ENCODE measurements at places on chromosomes 11 and 22.
A peak's percentile ranks its signal among the peaks of the same experiment; 100 is the strongest.

GRCh38 chr22:38453996-38454352, 1.0 kb downstream of the KCNJ4 start:
- no peak for DNase-seq

GRCh38 chr22:23277583-23278295, 97.4 kb downstream of the BCR start:
- no peak for DNase-seq

DNA sequence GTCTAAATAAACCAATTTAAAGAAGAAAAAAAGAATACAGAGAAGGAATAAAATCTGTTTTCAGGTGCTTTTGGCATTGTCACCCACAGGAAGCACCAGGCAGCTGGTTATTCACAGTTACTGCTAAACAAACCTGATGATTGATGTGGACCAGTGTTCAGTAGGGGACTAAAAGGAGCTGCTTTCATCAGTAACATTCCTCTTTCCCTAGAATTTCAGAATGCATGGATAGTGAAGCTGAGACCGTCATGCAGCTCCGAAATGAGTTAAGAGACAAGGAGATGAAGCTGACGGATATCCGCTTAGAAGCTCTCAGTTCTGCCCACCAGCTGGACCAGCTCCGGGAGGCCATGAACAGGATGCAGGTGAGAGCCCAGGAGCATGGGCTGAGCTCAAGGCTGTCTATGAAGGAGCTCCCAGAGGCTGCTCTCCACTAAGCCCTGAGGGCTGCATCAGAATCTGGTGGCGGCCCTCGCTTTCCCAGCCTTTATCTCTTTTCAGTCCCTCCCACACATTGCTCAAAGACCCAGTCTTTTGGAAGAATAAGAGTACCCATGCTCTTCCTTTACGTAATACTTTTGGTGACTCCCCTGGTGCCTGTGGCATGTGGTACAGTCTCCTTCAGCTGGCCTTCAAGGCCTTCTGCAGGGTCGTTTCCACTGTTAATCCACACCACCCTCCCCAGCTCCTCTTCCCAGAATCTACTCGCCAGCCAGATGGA, 69.5 kb downstream of the DBX1 start:
- no peak for DNase-seq

- no peak for DNase-seq
Observed at GRCh38 chr11:70859180-70859579, 393.2 kb downstream of the SHANK2 start.

DNA sequence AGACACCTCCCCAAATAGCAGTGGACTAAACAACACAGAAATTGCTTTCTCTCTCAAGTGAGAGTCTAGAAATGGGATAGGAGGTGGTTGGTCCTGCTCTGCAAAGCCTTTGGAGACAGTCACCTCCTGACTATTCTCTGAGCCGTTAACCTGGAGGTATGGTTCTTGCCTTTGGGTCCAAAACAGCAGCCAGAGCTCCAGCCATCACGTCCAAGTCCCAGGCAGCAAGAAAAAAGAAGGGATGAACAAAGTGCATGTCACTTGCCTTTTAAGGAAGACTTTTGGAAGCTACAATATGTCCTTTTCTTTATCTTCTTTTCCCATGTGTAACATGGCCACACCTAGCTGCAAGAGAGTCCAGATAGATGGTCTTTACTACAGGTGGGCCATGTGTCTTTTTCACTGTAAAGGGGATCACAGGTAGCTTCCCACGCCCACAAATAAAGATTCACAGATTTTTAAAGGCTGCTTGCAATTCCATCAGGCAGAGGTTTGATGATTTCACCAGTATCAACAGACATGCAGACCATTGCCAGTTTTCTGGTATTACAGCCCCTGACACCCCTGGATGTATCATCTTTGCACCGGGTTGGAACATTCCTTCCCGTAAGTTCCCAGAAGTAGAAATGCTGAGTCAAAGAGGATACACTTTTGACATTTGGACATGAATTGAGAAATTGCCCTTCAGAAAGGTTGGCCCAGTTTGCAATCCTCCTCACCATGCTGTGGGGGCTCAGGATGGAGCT, 66.0 kb downstream of the MYEOV start:
- DNase-seq, result no peak

DNA sequence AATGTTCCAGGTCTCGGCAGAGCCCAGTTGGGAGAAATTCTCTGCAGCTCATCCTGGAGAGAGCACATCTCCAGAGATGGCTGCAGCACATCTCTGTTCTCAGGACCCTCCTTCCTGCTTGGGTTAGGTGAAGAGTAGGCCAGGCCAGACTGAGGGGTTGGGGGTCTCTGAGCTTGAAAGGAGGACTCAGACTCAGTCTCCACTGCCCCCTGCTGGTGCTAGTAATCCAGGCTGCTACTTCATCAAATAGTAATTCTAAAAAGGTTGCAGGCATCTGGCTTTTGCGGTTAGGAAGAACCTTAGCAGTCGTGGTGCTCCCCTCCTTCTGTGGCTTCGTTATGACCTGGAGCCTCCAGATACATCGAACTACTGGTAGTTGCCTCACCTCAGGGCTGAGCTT, 9.7 kb downstream of the TUB start:
- DNase-seq, result peak; percentile 11

- no peak for DNase-seq
Observed at GRCh38 chr11:70493089-70493474, 94.8 kb downstream of the CTTN start.

DNA sequence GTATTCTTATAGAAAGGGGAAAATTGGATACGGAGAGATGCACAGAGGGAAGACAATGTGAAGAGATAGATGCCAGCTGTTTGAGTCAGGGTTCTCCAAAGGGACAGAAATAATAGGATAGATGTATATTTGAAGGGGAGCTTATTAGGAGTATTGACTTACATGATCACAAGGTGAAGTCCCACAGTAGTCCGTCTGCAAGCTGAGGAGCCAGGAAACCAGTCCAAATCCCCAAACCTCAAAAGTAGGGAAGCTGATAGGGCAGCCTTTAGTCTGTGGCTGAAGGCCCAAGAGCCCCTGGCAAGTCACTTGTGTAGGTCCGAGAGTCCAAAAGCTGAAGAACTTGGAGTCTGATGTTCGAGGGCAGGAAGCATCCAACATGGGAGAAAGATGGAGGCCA, 569.6 kb upstream of the LARGE1 start:
- DNase-seq, result no peak

DNA sequence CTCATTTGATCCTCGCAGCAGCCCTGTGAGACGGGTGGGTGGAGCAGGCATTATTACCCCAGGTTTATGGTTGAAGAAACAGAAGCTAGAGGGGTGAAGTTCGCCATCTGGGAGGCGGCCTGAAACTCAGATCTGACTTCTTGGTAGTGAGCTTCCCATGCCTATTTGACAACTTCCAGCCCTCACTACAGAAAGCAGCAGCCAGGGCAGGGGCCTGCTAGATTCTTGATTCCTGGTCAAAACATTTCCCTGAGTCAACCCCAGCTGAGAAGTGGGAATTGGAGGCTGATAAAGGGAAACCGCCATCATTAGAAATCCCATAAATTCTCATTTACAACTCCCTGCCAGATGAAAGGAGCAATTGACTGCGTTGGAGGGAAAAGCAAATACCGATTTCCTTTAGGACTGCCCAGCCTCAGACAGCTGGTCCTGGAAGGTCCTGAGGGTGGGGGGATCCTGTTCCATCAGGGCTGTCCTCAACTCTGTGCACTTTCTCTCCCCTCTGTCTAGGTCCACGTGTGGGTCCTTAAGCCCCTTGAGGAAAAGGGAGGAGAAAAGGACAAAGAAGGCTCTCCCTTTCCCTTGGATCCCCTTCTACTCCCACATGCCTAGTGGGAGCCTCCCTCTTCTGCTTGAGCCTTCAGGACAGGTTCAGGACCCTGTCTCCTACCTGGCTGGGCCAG, 10.2 kb upstream of the NECTIN1 start:
- DNase-seq, result no peak

- DNase-seq, result no peak
Observed at GRCh38 chr11:75539459-75540334, 14.0 kb upstream of the GDPD5 start.

DNA sequence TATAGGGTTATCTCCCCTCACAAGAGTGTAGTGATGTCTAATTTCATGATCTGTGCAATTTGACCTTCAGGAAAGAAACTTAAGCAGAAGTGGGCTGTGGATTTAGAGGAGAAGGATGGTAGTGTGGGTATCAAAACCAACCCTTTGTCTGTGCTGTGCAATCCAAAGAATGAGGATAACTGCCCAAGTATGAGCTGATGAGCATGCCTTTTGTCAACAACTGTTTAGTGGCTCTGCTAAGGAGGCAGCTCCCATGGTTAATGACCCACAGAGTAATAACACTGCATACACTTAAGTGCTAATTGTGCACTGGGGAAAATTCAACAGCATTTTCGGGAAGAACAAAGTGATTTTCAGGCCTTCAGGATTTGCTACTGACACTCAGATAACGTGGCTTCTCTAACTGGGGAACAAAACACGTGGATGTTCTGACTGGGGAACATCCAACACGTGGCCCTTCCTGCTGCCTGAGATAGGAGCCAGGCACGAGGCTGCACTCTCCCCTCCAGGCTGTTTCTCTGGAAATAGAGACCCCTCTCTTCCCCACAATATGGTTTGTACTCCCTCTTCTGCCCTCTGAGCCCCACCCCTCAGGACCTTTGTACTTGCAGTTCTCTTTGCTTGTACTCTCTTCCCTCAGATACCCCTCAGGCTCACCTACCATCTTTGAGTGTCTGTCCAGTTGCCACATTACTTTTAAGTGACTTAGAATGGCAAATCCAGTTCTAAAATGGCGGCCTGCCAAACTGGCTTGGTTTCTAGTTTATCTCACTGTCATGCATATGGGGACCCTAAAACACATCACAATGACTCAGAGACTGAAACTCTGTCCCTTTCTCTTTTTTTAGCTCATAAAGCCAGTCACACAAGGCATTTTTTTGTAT, 234.9 kb upstream of the POU2AF2 start:
- no peak for DNase-seq

DNA sequence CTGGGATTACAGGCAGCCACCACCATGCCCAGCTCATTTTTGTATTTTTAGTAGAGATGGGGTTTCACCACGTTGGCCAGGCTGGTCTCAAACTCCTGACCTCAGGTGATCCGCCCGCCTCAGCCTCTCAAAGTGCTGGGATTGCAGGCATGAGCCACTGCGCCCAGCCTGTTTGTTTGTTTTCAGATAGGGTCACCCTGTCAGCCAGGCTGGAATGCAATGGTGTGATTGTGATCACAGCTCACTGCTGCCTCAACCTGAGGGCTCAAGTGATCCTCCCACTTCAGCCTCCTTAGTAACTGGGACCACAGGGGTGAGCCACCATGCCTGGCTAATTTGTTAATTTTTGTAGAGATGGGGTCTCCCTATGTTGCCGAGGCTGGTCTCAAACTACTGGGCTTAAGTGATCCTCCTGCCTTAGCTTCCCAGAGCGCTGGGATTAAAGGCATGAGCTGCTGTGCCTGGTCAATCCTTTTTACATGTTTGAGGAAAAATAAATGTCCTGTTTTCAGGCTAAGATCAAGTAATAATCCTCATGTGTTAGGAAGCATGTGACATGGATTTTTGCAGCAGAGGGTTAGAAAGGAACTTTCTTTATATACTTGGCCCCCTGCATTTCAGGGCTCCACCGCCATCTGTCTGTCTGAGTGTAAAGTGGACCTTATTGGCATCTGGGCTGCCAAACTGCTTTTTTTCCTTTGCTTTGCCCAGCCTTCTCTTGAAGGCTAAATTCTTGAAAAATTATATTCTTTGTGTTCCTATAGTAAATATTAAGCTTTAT, 4.8 kb upstream of the SLC3A2 start:
- DNase-seq, result no peak

- no peak for DNase-seq
Observed at GRCh38 chr11:44997566-44997965, 46.9 kb upstream of the TP53I11 start.

DNA sequence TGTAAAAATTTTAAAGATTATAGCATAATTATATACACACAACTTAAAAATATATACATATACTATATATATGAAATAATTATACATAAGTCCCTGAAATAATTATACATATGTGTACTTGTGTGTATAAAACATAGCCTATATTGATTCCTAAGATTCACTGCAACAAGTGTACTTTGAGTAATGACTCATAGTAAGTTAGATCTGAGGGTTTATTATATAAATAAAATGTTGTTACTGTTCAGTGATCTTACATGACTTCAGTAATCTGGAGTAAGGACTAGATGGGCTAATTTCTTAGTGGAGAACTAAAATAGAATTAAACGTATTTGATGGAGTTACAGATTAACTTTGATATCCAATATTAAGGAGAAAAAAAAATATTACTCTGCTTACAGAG, 350.5 kb downstream of the CNTN5 start:
- DNase-seq, result no peak

GRCh38 chr11:100093698-100094097, 593.4 kb upstream of the ARHGAP42 start:
- DNase-seq, result no peak

GRCh38 chr22:41793871-41794270, 6.6 kb upstream of the CCDC134 start:
- no peak for DNase-seq

- no peak for DNase-seq
Observed at GRCh38 chr11:132114185-132114584, 743.8 kb downstream of the NTM start.

DNA sequence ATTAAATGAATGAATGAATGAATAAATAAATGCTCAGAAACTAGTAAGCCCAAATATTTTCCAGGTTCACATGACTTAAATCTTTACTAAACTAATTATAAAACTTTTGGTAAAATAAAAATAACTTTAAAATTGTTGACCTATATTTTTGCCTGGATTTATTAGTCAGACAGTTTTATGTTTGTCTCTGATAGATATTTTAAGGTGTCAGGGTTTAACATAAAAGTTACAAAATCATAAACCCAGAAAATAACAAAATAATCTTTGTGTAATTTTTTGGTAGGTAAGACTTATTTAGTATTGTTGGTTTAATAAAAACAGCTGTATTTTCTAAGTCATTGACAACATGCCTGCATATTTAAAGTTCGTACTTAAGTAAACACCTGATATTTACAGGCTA, 27.4 kb upstream of the HEPHL1 start:
- no peak for DNase-seq

GRCh38 chr11:113778111-113778910, 1.3 kb upstream of the CLDN25 start:
- DNase-seq, result no peak

GRCh38 chr11:73167363-73167954, 25.3 kb upstream of the FCHSD2 start:
- DNase-seq, result no peak

DNA sequence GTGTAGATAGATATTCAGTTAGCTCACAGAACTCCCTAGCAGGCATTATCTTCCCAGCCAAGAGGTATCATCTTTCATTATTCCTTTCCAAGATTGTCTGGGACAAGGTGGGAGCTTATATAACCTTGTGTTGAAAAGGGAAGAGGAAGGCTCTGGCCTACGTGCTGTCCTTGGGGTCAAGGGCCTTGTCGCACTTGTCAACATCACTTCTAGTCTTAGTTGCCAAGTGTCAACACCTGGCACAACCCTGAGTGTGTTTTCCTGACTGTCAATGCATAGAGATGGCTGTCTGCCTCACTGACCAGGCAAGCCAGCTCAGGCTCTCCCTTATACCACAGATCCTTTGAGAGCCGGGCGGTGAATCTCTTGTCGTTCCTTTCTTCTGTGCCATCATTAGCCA, 331.9 kb downstream of the CNTN5 start:
- DNase-seq, result no peak

Data from activated CD4-positive, alpha-beta T cell treated with anti-CD3 and anti-CD28 coated beads for 24 hours (primary cell).